Peyer's patch (tissue), 4 donors: ENCODE measurements at places on chromosomes 7 and 10. TPM values are rescaled to one million over a fixed set of nuclear protein-coding genes. Genes with fewer than 3 reads are reported as not detected.

Gene DDC
- 314 TPM for total RNA-seq

Gene FKBP6
- total RNA-seq = not detected

Gene ATOH7
- 0.54 TPM for total RNA-seq

Gene MEOX2
- 0.80 TPM for total RNA-seq

Gene LRRN3
- total RNA-seq = 0.40 TPM

Gene INMT
- 6.5 TPM for total RNA-seq

Gene ZNF736
- total RNA-seq = 10.6 TPM

Gene ENKUR
- not detected for total RNA-seq

GRCh38 chr7:121414436-121414835 lies 18.3 kb upstream of the FAM3C start:
- no peak for DNase-seq

DNA sequence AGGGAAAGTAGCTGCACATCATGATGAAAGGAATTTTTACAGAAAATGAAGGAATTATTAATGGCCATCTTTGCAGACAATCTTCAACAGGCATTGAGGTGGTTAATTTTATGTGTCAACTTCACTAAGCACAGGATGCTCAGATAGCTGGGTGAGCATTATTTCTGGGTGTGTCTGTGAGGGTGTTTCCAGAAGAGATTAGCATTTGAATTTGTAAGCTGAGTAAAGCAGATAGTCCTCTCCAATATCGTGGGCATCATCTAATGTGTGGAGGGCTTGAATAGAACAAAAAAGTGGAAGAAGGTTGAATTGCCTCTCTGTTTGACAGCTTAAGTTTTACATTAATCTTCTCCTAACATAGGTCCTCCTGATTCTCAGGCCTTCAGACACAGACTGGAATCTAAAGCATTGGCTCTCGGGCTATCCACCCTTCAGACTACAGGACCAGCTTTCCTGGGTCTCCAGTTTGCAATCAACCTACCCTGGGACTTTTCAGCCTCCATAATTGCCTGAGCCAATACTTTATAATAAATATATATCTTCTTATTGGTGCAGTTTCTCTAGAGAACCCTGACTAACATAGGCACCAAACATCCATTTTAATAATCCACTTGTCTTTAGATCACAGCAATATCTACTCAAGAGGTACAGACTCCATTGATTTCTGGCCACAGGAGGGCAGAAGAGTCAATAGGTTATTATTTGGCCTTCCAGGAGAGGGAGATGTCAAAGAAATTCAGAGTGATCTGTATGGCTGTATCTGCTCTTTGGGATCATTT lies 10.5 kb upstream of the CRPPA start:
- DNase-seq = peak; percentile 53

DNA sequence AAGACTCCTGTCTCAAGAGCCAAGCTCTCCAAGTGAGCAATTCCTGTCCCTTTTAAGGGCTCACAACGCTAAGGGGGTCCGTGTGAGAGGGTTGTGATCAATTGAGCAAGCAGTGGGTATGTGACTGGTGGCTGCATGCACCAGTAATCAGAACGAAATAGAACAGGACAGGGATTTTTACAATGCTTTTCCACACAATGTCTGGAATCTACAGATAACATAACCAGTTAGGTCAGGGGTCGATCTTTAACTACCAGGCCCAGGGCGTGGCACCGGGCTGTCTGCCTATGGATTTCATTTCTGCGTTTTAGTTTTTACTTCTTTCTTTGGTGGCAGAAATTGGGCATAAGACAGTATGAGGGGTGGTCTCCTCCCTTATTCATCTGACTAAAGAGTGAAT lies 54.9 kb upstream of the SP4 start:
- no peak for DNase-seq

- no peak for DNase-seq
These were observed 140.4 kb upstream of the NPY start for GRCh38 chr7:24143547-24143946.

GRCh38 chr10:97647556-97647955 lies 7.1 kb downstream of the PI4K2A start:
- DNase-seq = no peak

DNA sequence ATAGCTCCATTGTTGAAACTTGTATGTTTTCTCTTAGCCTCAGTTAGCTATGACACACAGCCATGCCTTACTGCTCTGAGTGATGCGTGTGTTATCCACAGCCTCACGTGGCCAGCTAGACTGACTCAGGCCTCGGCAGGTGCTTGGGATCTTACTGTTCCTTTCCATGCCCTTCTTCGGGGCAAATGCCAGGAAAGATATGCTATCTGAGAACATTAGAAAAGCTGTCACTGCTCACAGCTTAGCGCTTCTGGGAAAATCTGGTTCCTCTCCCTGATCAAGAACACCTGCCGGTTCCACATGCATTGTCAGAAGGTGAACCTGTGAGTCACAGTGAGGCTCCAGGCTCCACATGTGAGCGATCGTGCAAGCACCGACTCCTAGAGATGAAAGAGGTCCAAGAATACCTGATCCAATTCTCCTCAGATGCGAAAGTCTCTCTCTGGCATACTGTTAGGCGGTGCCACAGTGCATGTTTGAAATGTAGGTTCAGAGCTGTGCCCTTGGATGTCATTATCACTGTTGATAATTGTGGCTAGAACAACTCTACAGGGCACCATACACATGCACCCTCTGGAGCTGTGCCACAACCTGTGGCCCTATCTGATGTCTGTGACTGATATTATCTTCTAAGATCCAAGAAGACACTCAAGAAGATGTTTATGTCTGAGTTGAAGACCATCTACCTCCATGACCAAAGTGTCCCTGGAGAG lies 247.8 kb upstream of the IGFBP3 start:
- DNase-seq = no peak

- no peak for DNase-seq
These were observed 31.3 kb upstream of the ZNRF2 start for GRCh38 chr7:30252885-30253795.

GRCh38 chr10:554182-554848 lies 135.2 kb downstream of the DIP2C start:
- no peak for DNase-seq

DNA sequence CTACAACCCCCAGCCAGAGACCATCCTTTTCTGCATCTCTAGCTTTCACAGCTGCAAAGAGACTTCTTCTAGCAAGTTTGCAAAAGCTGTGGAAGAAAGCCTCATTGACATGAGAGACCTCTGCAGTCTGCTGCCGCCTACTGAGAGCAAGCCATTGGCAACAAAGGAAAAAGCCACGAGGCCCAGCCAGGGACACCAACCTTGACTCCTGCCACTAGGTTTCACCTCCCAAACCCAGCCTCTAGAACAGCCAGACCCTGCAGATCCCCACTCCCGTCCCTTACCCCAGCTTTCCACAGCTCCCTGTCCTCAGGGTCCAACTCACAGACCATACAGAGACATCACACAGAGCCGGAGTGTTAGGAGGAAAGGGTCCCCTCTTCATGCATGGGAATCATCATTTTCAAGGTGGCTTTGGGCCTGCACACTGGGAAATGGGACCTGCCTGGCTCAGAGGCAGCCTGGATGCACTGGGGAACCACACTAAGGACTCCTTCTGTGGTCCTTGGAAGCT lies 14.6 kb upstream of the C10orf53 start:
- DNase-seq = no peak

- DNase-seq = no peak
These were observed 9.3 kb upstream of the ZNF438 start for GRCh38 chr10:31041011-31041410.

DNA sequence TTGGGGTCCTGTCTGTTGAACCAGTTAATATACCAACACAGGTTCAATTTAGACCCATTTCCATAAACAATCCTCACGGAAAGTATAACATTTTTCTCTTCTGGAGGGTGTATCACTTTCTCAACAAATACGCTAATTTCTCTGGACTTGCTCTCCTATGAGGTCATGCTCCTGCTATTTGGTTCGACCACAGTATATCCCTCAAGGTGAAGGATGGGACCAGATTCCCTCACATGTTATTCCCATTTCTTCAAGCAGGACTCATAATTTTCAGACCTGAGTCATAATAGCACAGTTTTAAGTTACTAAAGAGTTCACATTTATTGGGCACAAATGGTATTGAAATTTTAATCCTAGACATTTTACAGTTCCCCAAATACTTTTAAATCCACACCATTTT lies 57.2 kb downstream of the ADAM12 start:
- DNase-seq = no peak

DNA sequence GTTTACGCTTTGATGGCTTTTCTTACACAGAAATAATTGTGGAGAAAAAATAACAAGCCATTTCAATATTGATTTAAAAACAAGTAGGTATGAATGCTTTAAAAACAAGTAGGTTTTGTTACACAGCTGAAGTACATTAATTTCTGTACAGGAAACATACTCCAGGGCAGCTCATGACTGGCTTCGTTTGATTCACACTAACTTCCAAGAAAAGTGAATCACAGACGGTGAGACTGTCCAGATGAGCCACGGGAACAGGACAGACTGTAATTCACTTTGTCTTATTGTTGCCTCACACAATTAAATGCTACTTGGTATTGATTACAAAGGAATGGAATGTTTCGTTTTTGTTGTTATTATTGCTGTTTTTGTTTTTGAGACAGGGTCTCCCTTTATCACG lies 26.6 kb upstream of the SNX10 start:
- DNase-seq = no peak

- no peak for DNase-seq
These were observed 734 bp downstream of the PCLO start for GRCh38 chr7:83161899-83162401.

DNA sequence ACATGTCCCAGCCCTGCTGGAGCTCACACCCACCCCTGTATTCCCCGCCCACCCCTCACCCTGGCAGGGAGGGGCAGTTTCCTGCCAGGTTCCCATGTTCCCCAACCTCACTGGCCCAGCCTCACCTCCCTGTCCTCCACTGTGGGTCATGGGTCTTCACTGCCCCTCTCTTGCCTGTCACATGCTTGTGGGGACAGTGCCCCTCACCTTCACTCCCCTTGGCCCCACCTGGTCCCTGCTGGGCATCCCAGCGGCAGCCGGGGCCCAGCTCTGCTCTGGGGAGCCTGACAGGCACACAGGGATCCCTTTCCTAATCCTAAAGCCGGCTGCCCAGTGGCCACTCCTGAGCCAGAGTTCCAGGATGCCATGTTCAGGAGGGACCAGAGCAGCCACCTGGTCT lies 21.4 kb upstream of the ZNF862 start:
- DNase-seq = no peak

DNA sequence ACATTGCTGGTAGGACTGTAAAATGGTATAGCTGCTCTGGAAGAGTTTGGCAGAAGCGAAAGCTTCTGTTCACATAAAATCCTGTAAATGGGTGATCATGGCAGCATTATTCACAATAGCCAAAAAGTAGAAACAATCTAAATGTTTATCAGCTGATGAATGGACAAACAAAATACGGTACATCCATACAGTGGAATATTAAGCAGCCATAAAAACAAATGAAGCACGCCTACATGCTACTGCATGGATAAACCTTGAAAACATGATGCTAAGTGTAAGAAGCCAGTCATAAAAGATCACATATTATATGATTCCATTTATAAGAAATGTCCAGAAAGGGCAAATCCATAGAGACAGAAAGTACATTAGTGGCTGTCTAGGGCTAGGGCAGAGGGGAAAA lies 32.7 kb downstream of the KIN start:
- DNase-seq = no peak

GRCh38 chr7:567305-567883 lies 47.7 kb upstream of the PDGFA start:
- DNase-seq = no peak
